NCI-H1417 (cell line): ENCODE measurements at places on chromosomes 4 and X.

GRCh38 chrX:106774981-106775380 lies 27.5 kb upstream of the TBC1D8B start:
- DNase-seq = no peak

DNA sequence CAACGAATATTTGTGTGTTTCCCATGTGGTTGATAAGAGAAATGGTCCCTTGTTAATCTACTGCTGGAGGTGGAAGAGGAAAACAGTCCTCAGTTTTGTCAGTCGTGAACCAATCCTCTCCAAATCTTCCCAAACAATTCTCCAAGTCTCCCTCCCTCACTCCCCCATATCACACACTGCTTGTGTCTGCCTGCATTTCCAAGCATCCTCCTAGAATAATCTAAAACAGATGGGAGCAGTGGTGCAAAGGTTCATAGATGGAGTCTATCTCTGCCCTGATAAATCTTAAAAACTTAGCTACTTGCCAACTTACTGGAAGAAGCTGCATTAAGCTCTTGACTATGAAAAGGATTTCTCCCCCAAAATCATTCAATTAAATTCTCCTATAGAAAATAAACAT lies 43.7 kb upstream of the SH3KBP1 start:
- no peak for DNase-seq

- no peak for DNase-seq
Measured at GRCh38 chrX:40247848-40248622, 150.3 kb upstream of the BCOR start.

DNA sequence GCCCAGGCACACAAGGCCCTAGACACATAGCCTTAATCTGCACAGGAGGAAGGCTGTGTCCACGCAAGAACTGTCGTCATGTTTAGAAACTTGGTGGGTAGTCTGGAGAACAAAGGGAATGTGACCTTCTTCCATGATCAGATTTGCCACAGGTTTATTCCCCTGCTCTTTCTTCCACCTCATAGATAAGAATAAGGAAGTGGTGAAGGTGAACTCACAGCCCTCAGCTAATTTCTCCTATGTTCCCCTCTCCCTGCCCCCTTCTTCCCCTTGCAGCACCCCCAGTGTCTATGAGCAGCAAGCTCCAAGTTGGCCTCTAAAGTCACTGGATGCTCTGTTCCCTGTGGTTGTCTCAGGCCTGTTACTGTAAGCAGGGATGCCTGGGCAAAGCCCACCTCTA lies 39.8 kb upstream of the LAS1L start:
- no peak for DNase-seq

GRCh38 chr4:91916219-91916618 lies 387.5 kb upstream of the GRID2 start:
- DNase-seq = no peak

- no peak for DNase-seq
Measured at GRCh38 chr4:13546142-13546940, 2.0 kb upstream of the NKX3-2 start.
